SIG-M5 (cell line): ENCODE measurements at places on chromosomes 7 and 10.
A peak's percentile ranks its signal among the peaks of the same experiment; 100 is the strongest.

GRCh38 chr7:113774182-113774807, 144.5 kb downstream of the PPP1R3A start:
- DNase-seq: no peak

DNA sequence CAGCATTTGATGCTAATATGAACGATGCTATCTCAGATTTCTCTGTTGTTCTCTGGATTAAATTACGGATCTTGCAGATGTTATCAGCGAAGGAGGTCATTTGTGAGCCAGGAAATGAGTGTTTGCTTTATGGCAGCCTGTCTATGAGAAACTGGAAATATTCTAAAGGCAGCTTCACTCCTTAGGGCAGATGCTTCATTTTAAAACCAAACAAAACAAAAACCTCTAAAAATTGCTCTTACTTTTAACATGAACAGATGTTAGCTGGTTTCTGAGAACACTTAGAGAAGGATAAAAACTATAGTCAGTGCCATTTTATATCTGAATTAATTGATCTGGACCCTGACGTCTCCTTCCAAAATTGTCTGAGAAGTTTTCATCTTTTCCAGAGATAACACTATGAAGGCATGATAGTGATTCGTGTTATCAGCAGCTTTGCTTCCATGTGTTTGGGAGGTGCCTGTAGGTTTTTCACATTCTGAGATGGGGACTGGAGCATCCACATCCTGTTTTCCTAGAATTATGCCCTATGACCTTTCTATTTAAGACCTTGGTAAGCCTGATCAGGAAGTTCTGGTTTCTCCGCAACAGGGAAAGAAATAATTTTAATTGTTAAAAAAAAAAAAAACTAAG, 53.1 kb downstream of the CPED1 start:
- no peak for DNase-seq

DNA sequence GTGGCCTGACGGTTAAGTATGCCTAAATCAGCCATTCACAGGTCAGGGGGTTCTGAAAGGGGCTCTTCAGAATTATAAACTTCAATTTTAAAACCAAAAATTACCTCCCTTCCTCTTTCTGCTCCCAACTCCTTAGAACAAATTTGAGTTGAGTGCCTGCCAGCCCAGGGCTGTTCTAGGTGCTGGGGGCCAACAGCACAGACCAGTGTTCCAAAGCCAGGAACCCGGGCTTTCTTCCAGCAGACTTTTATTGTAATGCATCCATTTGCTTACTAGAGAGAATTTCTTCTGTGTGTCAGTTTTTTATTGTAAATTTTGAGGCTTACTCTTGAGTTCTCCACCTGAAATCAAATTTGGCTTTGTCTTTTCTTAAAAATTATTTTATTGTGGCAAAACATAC, 238.5 kb downstream of the CACNB2 start:
- no peak for DNase-seq

GRCh38 chr10:90859321-90859751, 1.5 kb upstream of the HTR7 start:
- peak; percentile 10 for DNase-seq

DNA sequence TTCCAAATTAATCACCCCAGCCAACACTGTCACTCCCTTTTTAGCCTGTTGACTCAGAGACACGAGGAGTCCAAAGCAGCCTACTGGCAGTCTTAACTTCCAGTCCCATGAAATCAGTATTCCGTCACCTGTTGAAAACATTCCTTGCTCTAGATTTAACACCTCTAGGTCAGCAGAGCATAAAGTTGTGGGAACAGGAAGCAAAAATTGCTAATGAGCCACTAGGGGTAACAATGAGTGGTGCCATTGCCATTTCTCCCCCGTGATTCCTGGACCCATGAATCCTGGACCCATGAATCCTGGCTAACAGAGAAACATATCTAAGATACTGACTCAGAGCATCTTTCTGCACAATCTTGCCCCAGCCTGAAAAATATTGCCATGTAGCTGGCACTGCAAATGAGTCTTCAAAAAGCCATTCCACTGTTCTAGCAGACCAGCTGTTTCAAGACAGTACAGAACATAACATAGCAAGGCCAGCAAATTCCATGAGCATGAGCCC, 252.7 kb upstream of the PTER start:
- no peak for DNase-seq

- no peak for DNase-seq
Observed at GRCh38 chr7:156781972-156782371, 111.0 kb downstream of the LMBR1 start.

- DNase-seq: no peak
Observed at GRCh38 chr7:145520284-145520683, 596.3 kb upstream of the CNTNAP2 start.

DNA sequence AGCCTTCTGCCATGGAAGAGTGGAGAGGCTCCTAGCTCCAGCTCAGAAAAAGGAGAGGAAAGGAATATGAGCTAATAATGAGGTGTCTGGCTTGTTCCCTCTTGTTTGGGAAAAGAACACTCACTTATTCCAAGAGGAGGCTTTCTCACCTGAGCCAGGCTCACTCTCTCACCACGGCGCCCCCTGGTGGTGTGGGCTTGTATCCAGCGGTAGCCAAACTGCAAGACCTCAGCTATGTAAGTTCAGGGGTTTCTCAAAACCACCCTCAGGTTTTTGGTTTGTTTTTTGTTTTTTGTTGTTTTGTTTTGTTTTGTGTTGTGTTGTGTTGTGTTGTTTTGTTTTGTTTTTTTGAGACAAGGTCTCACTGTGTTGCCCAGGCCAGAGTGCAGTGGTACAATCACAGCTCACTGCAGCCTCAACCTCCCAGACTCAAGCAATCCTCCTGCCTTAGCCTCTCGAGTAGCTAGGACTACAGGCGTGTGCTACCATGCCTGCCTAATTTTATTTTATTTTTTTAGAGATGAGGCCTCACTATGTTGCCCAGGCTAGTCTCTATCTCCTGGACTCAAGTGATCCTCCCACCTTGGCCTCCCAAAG, 124.0 kb downstream of the TMEM130 start:
- no peak for DNase-seq

GRCh38 chr7:128206747-128207500, 34.2 kb upstream of the LEP start:
- no peak for DNase-seq

DNA sequence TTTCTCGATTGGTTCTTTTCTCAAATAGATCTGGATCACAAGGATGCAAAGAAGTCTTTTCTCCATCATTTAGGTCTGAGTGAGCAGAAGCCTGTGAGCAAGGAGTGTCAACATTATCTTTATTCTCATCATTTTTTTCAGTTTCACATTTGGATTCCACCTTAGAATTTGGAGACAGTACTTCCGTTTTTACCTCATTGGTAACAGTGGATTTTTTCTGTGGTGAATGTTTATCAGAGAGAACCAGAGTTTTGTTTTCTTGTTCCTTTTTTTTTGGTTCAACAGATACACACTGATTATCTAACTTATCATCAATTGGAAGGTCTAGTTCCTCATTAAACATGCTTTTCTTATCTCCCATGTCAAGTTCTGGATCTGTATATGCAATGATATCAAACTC, 151.3 kb downstream of the GALNT11 start:
- DNase-seq: no peak

DNA sequence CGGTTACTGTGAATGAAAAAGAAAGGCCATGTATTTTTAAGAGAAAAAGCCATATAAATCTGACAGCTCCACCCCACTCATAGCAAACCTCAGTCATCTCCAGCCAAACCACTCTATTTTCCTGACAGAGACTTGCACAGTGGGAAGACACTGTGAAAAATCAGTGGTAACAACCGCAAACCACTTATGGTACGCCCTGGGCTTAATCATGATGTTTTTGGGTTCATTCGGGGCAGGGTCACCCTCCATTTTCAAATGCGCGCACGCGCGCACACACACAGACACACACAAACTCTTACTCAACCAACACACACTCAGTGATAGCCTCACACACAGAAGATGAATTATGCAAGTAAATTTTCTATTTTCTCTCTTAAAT, 82.1 kb upstream of the HPS1 start:
- no peak for DNase-seq

DNA sequence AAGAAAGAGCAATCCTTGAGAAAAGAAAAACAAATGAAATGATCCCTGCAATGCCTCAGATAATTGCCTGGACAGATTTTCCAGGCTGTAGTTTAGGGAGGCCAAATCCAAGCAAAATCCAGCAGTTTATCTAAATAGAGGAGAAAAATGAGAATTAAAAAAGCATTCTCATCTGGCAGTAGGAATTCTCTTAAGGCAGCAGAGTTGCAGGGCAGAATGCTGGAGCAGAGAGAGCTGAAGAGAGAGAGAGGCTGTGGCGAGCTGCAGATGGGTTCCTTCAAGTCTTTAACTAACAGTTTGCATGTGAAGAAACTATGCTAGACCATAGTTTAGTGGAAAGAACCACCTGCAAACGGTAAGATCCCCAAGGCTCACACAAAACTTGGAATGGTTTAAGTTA, 6.0 kb upstream of the LIPA start:
- DNase-seq: no peak

GRCh38 chr10:113027574-113028455, 77.8 kb downstream of the TCF7L2 start:
- no peak for DNase-seq

DNA sequence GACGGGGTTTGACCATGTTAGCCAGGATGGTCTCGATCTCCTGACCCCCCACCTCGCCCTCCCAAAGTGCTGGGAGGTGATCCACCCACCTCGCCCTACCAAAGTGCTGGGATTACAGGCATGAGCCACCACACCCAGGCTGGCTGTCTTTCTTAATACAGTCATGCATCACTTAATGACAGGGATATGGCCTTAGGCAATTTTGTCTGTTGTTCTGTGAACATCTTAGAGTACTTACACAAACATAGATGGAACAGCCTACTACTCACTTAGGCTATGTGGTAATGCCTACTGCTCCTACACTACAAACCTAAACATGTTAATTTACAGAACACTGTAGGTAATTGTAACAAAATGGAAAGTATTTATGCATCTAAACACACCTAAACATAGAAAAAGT, 106.6 kb upstream of the KCNMA1 start:
- no peak for DNase-seq

DNA sequence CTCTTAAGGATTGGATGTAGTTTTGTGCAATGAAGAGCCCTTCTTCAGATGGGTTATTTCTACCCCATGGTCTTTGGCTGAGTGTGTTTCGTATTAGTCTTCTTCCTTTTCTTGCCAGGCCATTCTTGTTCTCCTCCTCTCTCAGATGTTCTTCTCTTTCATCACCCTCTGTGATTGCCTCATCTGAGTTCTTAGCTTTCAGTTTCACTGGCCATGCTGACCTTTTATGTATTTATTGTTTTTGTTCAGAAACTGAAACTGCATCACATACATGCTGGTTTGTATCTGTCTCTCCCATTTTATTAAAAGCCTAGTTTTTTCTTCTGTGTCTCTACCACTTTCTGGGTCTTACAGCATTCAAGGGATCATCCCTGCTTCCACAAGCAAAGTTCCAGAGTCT, 21.7 kb upstream of the PCGF5 start:
- DNase-seq: peak; percentile 19

DNA sequence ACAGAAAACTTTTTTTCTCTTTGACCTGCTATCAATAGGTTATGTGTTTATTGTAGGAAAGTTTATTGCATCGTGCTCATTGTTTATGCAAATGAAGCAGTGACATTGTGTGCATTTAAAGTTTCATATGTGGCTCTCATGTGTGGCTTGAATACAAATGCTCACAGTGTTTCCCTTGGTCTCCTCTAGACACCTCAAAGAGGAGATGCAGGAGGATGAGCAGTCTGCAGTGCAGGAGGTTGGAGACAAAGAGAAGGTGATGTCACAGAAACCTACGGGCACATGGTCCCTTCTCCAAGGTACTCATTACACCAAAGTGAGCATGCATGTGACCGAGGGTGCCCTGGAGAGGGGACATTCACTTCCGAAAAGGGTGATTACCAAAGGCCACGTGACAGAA, 430.2 kb downstream of the INHBA start:
- no peak for DNase-seq

- no peak for DNase-seq
Observed at GRCh38 chr10:49666054-49666615, 13.3 kb upstream of the C10orf53 start.

- DNase-seq: no peak
Observed at GRCh38 chr7:125118444-125118843, 188.8 kb upstream of the POT1 start.

- DNase-seq: no peak
Observed at GRCh38 chr10:75407713-75408508, 6.3 kb upstream of the ZNF503 start.

DNA sequence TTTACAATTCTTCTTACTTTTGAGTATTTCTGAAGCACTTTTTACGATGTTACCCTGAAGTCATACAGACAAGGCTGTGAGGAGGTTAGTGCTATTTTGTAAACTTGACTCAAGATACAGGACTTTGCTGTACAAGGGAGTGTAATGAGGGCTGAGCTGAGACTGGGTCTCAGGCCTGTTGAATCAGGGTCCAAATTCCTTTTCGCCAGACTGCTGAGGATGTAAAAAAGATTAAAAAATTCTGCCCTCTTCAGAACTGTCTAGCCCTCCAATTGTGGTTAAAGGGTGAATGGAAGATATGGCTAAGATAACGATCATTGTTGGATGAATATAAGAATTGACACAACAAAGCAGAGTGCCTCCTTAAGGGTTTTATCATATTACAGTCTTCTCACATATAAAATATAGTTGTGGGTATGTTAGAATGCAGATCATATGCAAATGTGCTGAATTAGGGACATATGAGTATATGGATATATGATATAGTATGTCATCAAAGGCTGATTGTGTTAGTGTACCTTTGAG, 165.4 kb downstream of the SUGCT start:
- DNase-seq: no peak

GRCh38 chr10:130301021-130301892, 165.1 kb downstream of the GLRX3 start:
- DNase-seq: no peak
